Uterus (tissue), 4 donors: ENCODE measurements at places on chromosomes 6 and 20. TPM values are rescaled to one million over a fixed set of nuclear protein-coding genes. Genes with fewer than 3 reads are reported as not detected.

GRCh38 chr6:39901116-39901655 lies 33.1 kb downstream of the MOCS1 start:
- no peak overlapping the region for H3K4me3 ChIP-seq
- H3K36me3 ChIP-seq = no peaks in the 10 kb centered on the region
- H3K27me3 ChIP-seq = no peaks in the 10 kb centered on the region
- no peak for DNase-seq

- H3K4me1 ChIP-seq = peaks cover 26% of the 10 kb centered on the region
- no peak overlapping the region for H3K27ac ChIP-seq
- DNase-seq = no peak
- H3K4me3 ChIP-seq = no peak overlapping the region
- H3K36me3 ChIP-seq = no peaks in the 10 kb centered on the region
Measured at GRCh38 chr6:98836025-98836961, 1.9 kb downstream of the POU3F2 start.

- no peak overlapping the region for H3K27ac ChIP-seq
- H3K36me3 ChIP-seq = no peaks in the 10 kb centered on the region
- no peaks in the 10 kb centered on the region for H3K4me1 ChIP-seq
- no peak overlapping the region for H3K4me3 ChIP-seq
- DNase-seq = no peak
- H3K27me3 ChIP-seq = no peaks in the 10 kb centered on the region
Measured at GRCh38 chr20:62607366-62608217, 34.7 kb upstream of the SLCO4A1 start.

- no peaks in the 10 kb centered on the region for H3K4me1 ChIP-seq
- peak overlapping the region; percentile 42 for H3K27ac ChIP-seq
- DNase-seq = no peak
- H3K36me3 ChIP-seq = no peaks in the 10 kb centered on the region
Measured at GRCh38 chr6:5287205-5287965, 26.1 kb downstream of the FARS2 start.

Gene PI16
- 32.4 TPM for total RNA-seq

Gene SLC2A10
- total RNA-seq = 15.9 TPM

DNA sequence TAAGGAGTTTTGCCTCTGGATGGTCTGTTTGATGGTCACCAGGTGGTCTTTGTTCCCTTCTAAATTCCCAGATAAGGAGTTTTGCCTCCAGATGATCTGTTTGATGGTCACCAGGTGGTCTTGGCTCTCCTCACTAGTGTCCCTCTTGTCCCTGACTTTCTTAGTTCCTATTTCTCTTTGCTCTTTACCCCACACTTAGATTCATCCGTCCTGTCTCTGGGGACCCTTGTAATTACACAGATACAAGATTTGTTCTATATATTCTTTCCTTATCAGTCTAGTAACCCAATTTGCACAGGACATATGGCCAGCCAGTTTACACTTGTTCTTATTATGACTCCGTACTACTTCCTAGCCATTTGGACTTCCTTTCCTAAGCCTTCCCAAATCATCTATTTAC lies 84.0 kb upstream of the B3GAT2 start:
- no peak overlapping the region for H3K4me3 ChIP-seq
- no peaks in the 10 kb centered on the region for H3K4me1 ChIP-seq
- no peaks in the 10 kb centered on the region for H3K27me3 ChIP-seq
- no peak for DNase-seq
- no peak overlapping the region for H3K27ac ChIP-seq

DNA sequence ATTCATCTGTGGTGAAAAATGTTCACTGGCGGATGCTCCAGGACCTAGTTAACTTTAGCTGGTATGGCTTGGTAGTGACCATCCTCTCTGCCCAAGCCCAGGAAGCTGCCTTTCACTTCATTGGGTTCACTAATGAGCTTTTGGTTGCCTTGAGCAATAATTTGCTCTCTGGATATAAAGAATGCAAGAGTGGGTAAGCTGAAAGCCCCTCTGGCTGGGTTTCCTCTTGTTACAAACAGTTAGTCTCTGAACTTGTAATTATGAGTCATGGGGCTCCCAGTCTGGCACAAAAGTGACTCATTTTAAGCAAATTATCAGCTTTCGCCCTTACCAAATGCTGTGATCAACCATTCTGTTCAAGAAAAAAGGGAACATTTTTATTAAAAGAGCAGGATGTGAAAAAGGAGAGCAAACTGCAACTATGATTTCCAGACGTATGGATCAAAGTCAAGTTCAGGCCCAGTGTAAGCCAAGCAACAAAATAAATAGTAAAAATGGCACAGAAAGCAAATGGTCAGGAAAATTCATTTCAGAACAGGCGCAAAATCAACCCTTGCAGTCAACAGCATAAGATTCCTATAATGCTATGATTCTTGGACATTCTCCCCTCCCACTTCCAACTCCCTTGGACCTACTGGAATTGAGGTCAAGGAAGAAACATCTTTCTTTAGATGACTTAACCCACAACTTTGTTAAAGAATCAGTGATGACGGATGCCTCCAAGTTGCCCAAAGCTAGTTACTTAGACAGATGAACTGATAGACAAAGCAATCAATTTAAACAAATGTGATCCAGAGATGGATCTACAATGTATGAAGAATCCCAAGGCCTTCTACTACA lies 130.0 kb upstream of the KCNK16 start:
- no peaks in the 10 kb centered on the region for H3K4me1 ChIP-seq
- H3K27me3 ChIP-seq = no peaks in the 10 kb centered on the region
- no peak overlapping the region for H3K4me3 ChIP-seq
- no peaks in the 10 kb centered on the region for H3K36me3 ChIP-seq
- no peak overlapping the region for H3K27ac ChIP-seq

Gene FHL5
- total RNA-seq = 4.5 TPM

GRCh38 chr6:125597411-125598253 lies 151.8 kb upstream of the HEY2 start:
- no peaks in the 10 kb centered on the region for H3K36me3 ChIP-seq
- H3K27me3 ChIP-seq = no peaks in the 10 kb centered on the region
- no peak overlapping the region for H3K4me3 ChIP-seq
- no peaks in the 10 kb centered on the region for H3K4me1 ChIP-seq

DNA sequence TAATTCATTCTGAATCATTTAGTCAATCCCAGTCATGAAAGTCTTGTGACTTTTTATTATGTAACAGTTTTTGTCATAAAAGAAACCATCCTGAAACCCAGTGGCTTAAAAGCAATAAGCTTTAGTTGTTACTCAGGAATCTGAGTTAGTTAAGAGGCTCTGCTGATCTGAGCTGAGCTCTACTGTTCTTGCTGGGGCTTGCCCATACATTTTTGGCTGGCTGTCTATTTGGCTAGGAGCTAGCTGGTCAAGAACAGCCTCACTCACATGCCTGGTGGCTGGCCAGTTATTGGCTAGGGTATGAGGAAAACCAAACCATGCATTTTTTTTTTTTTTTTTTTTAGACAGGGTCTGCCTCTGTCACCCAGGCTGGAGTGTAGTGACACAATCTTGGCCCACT lies 10.6 kb downstream of the TCF21 start:
- H3K4me3 ChIP-seq = no peak overlapping the region
- H3K27ac ChIP-seq = no peak overlapping the region
- H3K36me3 ChIP-seq = no peaks in the 10 kb centered on the region
- DNase-seq = no peak

Gene ARFGEF3
- 3.0 TPM for total RNA-seq

DNA sequence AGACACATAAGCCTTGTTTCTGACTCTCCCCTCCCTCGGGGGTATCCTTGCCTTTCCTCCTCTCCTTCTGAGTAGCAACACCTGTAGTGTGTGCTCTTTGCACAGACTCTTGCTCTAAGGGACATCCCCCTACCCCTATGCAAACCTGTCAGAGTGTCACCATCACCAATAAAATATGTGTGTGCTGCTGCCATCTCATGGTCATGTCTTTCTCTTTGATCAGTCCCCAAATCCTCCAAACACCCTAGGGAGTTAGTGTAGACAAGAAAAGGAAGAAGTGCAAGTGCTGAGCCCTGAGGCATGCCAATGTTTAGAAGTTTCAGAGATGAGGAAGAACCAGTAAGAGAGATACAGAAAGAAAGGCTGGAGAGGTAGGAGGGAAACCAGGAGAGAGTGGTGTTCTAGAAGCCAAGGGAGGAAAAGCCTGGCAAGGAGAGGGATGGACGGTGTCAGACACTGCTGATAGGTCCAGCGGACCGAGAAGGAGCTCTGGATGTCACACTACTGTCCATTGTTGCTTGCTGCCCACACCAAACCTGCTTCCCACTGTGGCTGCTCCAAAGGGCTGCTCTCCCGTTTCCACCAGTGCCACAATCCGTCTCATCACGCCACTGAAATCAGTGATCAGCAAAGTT lies 16.4 kb downstream of the TRMT6 start:
- no peaks in the 10 kb centered on the region for H3K4me1 ChIP-seq
- no peak overlapping the region for H3K4me3 ChIP-seq
- no peak overlapping the region for H3K27ac ChIP-seq
- DNase-seq = no peak
- H3K27me3 ChIP-seq = no peaks in the 10 kb centered on the region

Gene SLC17A3
- total RNA-seq = not detected

- no peaks in the 10 kb centered on the region for H3K36me3 ChIP-seq
- no peak overlapping the region for H3K27ac ChIP-seq
- DNase-seq = no peak
- H3K27me3 ChIP-seq = no peaks in the 10 kb centered on the region
Measured at GRCh38 chr6:129981598-129981997, 36.8 kb upstream of the L3MBTL3 start.

Gene RSPH9
- total RNA-seq = 2.0 TPM

- no peaks in the 10 kb centered on the region for H3K27me3 ChIP-seq
- H3K36me3 ChIP-seq = no peaks in the 10 kb centered on the region
- H3K4me1 ChIP-seq = no peaks in the 10 kb centered on the region
- DNase-seq = no peak
- no peak overlapping the region for H3K27ac ChIP-seq
Measured at GRCh38 chr6:119035459-119035858, 43.0 kb downstream of the FAM184A start.

DNA sequence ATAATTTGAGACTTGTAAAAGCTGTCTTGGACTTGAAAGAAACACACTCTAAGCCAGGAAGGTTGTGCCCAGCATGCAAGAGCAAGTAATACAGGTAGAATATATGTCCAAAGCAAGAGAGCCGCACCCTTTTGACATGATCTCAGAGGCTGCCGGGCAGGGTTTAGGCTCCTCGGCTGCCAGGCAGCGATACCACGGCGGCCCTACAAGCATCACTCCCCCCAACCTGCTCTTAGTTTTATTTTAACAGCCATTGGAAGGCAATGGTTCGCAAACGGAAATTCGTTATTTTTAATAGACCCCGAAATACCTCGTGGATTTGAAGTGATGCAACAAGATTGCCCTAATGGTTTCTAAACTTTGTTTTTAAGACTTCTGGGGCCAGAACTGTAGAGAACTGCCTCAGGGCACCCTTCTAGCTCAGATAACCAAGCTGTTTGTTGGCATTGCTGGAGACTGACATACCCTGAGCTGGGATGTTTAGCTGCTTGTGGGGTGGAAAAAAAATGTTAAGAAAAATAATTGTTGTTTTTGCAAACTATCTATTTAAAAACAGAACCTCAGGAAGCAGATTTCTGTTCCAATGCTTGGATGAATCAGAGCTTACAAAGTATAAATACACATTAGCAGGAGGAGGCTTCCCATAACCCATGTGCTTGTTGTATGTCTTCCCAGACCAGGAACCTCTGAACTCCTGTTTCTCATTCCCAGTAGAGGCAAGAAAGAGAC lies 39.0 kb downstream of the JAG1 start:
- H3K27me3 ChIP-seq = no peaks in the 10 kb centered on the region
- H3K36me3 ChIP-seq = no peaks in the 10 kb centered on the region
- DNase-seq = no peak
- H3K27ac ChIP-seq = peak overlapping the region; percentile 64
- no peaks in the 10 kb centered on the region for H3K4me1 ChIP-seq

DNA sequence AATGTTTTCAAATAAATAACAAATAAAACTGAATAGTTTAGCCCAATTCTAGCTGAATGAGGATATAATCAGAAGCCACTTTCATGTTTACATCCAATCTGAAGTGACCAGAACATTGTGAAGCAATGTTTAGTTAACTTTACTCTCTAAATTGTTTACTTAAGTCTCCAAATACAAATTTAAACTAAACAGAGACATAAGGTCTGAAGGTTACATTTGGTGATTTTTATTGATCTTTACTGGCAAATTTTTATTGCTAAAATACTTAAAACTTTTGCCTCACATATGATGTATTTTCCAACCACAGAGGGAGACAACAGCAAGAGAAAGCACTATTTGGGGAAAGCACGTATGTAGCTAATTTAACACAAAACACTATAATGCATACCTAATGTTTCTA lies 106.8 kb upstream of the THEMIS start:
- DNase-seq = no peak
- no peak overlapping the region for H3K4me3 ChIP-seq
- H3K27me3 ChIP-seq = no peaks in the 10 kb centered on the region

DNA sequence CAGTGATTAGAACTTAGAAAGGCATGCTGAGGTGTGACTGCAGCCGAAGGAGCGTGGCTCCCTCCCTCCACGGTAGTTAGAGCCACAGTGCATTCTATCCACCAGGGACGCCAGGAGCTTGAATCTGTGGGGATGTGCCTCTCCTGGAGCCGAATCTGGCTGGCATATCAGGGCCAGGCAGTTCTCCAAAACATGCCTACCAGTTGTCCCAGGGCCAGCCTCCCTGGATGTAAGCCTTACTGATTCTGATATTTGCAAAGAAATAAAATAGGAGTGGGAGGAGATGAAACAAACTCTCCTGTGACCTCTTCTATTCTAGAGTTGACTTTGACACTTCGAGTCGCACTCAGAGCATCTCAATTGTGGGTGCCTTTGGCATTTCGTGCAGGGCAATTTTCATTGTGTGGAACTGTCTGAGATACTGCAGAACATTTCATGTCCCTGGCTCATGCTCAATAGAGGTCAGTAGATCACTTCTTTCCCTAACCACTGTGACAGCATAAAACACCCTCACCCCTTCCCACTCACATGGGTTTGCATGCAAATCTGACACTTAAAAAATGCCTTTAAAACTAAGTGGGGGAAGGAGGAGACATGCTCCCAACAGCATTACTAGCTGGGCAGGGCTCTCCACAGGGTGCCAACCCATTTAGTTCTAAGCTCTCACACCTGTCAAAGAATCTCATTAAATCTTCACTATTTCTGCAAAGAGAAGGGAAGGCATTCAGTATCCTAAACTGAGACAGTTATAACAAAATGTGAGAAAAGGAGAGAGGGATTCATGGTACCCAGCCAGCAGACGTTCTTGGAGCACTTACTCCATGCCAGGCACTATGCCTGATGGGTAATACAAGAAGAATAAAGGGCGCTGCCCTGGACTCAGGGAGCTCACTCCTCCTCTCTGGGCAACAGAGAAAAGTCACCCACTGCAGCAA lies 378.9 kb downstream of the PREX1 start:
- H3K4me3 ChIP-seq = no peak overlapping the region
- H3K36me3 ChIP-seq = no peaks in the 10 kb centered on the region
- H3K27ac ChIP-seq = no peak overlapping the region
- H3K4me1 ChIP-seq = no peaks in the 10 kb centered on the region
- H3K27me3 ChIP-seq = no peaks in the 10 kb centered on the region

Gene NKX2-4
- not detected for total RNA-seq

GRCh38 chr6:23412770-23413169 lies 713.2 kb upstream of the NRSN1 start:
- no peaks in the 10 kb centered on the region for H3K36me3 ChIP-seq
- H3K27ac ChIP-seq = no peak overlapping the region
- DNase-seq = no peak
- no peak overlapping the region for H3K4me3 ChIP-seq
- H3K4me1 ChIP-seq = no peaks in the 10 kb centered on the region
- H3K27me3 ChIP-seq = no peaks in the 10 kb centered on the region

Gene RHAG
- total RNA-seq = 3.2 TPM

GRCh38 chr6:98904096-98904495 lies 43.6 kb downstream of the FBXL4 start:
- no peak overlapping the region for H3K4me3 ChIP-seq
- no peaks in the 10 kb centered on the region for H3K36me3 ChIP-seq
- no peaks in the 10 kb centered on the region for H3K4me1 ChIP-seq
- no peaks in the 10 kb centered on the region for H3K27me3 ChIP-seq
- H3K27ac ChIP-seq = no peak overlapping the region
